ENCODE measurements at places on chromosomes 12 and 14.
A peak's percentile ranks its signal among the peaks of the same experiment; 100 is the strongest.

GRCh38 chr12:33830070-33830469, 192.2 kb upstream of the ALG10 start:
- no peak for DNase-seq

DNA sequence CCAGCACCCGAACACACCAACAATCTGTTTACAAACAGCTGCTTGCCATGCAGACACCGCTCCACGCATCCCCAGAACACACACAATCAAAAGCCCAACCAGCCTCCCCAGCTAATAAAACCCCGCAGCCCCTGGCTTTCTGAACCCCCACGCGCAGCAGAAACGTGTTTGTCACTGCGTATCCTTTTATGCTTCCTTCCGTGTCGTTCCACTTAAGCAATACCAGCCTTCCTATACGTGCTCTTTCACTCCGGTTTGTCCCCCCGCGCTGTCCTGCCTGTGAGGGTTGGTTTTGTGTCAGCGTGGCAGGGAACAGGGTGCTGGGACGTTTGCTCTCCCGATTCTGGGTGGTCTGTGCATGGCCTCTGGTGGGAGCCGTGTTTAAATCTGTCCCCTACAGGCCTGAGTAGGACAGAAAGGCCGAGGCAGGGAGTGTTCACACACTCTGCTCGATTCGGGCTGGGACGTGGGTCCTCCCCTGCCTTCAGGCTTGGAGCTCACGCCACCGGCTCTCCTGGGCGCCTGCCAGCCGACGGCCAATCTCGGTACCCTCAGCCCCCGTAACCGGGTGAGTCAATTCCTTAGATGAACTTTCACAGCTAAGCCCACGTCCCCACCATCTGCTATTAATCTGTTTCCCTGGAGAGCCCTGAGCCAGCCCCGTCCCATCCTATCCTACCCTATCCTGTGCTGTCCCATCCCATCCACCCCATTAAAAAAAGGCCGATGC, 60.0 kb downstream of the NOC4L start:
- DNase-seq = no peak

GRCh38 chr14:57574617-57575288, 81.1 kb upstream of the CCDC198 start:
- DNase-seq = peak; percentile 25

- DNase-seq = no peak
Measured at GRCh38 chr12:4157122-4157521, 116.4 kb upstream of the CCND2 start.

DNA sequence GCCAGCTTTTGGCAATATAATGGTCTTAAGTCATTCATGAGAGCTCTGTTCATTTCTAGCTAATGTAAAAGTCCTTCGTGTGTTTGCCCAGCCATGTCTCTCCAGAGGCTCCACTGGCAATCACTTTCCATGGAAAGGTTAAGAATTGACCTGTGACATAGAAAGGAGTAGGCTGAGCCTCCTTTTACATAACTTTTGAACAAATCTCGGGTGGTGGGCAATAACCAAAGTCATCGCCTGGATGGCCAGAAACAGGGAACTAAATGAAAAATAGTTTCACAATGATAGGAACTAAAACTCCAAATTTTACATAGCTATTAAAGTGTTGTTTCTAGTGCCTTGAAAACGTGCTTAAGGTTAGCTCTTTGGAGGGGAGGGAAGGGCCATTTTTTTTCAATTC, 6.5 kb downstream of the BHLHE41 start:
- no peak for DNase-seq

DNA sequence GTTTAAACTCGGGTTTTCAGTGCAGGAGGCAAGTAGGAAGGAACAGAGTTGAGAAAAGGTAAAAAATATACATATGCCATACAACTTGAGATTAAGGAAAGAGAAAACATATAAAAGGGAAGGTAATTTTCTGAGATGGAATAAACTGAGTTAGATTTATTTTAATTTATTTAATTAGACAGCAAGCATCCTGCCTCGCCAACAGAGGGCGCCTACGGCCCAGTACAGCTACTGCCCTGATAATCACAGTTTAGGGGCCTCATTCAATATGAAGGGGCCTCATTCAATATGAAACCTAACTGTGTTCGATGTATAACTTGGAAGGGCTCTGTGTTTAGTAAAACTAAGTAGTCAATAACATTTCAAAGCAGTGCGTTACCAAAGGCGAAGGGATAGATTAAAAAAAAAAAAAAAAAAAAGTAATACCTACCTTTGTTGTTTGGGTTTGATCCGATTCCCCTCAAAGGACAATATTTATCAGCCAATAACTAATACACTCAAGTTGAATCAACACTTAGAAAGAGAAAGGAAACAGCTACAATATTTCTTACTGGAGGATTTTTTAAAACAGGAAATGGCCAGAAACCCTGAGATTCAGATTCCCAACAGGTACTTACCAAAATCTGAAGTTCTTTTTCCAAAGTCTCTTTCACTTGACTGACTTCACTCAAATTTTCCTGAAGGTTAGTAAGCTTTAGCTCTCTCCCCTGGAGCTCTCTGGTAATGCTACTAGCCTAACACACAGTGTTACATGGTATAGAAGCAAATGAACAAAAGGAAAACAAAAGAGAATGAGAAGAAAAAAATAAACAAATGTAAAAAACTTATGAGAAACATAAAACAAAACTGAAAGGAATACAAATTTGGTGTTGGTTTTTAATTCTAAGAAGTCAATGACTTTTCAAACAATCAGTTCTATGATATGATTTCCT, 70.0 kb upstream of the VPS33A start:
- peak; percentile 71 for DNase-seq

- DNase-seq = peak; percentile 99
Measured at GRCh38 chr12:75954041-75954440, 77.5 kb downstream of the PHLDA1 start.

DNA sequence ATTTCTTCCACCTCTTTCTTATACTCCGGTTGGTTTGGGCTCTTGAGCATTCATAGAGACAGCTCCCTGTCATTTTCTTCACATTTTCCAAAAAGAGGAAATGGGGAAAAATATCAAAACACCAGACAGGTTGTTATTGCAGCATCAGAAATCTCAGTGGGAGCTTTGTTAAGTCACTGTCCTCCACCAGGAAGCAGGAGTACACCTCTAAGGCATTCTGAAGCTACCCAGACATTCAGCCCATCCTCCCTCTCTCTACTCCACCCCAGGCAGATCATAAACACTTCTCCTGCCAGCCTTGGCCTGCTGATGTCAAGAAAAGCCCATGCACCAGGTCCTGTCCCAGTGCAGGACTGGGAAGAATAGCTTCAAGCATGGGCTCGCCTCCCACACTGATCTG, 1198.3 kb downstream of the VRK1 start:
- no peak for DNase-seq

DNA sequence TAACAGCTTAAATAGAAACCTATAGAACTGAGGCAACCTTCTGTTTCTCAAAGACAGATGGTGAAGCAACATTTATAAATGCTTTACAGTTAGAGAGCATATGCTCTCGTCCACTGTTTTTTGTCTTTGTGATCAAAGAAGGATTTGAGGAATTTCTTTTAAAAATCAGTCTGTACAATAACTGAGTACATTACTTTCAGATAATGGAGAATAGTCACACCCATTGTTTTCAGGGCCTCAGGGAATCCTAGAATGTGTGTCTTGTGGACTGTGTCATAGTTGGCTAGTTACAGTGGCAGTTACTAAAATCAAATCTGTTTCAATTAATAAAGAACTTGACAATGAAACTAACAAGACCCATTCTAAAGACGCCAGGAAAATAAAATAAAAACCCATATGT, 107.9 kb downstream of the PRKCH start:
- no peak for DNase-seq

DNA sequence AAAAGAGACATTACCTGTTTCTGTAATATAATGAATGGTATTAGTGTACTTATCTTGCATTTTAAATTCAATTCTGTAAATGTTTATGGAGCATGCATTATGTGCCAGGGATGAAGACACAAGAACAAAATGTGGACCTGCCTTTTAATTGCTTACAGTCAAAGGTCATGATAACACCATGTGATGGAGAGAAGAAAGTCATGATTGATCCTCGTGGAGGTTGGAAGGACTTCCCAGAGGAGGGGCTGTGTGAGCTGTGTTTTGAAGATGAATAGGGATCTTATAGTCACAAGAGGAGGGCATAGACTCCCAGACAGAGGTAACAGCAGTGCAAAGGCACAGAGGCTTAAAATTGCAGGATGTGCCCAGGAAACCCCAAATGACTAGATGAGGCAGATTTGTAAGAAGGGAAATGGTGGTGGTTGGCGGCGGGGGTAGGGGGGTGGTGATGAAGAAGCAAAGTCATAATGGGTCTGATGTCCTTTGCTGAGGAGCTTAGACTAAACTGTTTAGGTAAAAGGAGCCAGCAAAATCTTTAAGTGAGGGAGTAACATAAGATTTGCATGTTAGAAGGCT, 151.5 kb downstream of the PRKCH start:
- DNase-seq = no peak

GRCh38 chr12:132264086-132265010, 65.0 kb downstream of the GALNT9 start:
- no peak for DNase-seq

GRCh38 chr12:14431975-14432374, 66.5 kb downstream of the ATF7IP start:
- no peak for DNase-seq

- no peak for DNase-seq
Measured at GRCh38 chr12:123867141-123867540, 105.0 kb downstream of the DNAH10 start.

DNA sequence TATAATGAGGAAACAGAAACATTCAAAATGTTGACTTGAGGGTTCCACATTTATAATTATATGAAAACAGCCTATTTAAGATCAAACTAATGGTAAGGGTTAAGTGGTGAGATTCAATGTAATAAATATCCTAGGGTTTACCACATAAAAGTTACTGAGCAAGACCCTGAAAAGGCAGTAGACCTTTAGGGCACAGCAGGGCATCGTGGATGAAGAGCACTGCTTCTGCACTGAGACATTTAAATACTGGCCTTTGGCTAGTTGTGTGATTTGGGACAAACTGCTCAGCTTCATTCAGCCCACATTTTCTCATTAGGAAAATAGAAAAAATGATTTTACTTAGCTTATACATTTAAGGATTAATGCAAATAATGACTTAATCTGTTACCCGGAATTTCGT, 42.0 kb downstream of the CNTN1 start:
- DNase-seq = no peak

- no peak for DNase-seq
Measured at GRCh38 chr12:49865109-49865781, 22.3 kb upstream of the BCDIN3D start.

GRCh38 chr12:83434600-83434999, 747.9 kb downstream of the TMTC2 start:
- DNase-seq = peak; percentile 18

- DNase-seq = no peak
Measured at GRCh38 chr12:32789916-32790315, 34.2 kb upstream of the YARS2 start.

DNA sequence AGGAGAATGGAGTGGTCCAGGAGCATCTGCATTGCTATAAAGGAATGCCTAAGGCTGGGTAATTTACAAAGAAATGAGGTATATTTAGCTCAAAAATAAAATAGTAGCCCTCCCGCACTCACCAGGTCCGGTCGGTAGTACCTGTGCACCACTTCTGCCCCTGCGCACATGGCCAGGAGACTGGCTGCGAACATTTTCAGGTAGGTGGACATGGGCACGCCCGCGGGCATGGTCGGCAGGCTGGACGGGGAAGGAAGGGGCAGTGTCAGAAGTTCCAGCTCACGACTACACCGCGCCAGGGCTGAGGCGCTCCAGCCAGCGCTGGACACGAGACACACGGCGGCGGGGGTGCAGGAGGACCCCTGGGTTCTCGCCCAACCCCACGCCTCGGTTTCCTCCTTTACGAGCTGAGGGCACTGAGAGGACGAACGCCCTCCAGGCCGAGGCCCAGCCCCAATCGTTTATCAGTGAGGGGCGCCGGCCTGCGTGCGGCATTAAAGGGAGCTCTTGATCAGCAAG, 9.1 kb upstream of the TDG start:
- DNase-seq = peak; percentile 41

DNA sequence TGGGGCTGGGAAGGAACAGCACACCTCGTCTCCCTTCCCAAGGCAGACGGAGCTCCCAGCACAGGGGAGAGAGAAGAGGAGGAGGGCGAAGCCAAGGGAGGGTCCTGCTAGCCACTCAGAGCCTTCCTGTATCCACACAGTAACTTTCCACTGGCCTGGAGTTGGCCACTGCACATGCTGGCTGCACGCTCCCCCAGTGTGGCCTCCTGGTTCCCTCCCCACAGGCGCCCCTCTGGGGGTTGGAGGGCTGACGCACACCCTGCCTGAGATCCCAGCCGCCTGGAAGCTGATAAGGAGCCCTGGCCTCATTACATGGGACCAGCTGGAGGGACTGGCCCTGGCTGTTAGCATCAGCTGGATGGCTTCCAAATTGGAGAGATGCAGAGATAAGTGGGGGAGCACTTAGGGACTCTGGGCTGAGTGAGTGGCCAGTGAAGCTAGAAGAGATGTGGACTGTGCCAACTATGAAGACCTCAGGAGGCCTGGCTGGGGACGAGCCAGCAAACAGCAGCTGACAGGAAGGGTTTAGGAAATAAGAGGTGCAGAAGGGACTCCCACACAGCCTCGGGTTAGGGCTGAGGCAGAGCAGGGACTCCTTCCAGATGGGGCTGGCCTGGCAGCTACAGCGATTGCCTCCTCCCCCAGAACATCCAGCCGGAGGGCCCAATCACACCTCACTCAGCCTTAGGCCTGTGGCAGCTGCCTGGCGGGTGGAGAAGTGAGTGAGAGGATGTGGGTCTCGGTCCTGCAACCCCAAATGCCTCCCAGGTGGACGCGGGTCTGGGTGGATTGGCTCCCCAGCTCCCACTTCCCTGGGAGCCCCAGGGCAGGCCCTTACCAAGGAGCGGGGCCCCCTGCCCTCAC, 26.3 kb upstream of the BCDIN3D start:
- no peak for DNase-seq

DNA sequence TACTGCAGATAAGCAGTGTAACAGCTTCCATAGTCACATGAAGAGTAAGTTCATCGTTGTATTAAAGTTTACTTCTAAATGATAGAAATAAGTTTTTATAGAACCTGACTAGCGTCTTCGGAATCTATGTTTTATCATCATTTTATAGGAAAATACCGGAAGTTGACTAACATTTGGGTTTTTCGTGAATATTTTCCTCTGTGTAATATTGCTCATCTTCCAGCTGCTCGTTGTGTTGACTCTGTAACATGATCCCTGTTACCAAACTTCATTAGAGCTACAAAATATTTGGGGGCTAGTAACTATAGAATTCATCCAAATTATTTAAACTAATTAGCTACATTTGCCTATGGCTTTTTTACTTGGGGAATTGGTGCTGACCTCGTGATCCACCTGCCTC, 37.2 kb downstream of the DDX51 start:
- no peak for DNase-seq

- DNase-seq = no peak
Measured at GRCh38 chr14:67188326-67188725, 914 bp upstream of the GARIN2 start.

DNA sequence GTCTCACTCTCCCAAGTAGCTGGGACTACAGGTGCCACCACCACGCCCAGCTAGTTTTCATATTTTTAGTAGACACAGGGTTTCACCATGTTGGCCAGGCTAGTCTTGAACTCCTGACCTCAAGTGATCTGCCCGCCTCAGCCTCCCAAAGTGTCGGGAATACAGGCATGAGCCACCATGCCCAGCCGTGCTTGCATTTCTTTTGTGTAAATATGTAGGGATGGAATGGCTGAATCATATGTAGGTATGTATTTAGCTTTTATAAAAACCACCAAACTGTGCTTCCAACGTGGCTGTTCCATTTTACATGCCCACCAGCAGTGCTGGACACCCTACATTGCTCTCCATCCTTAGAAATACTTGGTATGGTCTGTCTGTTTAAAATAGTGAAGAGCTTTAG, 32.8 kb upstream of the CLMN start:
- no peak for DNase-seq

GRCh38 chr14:33691907-33692306, 259.0 kb downstream of the EGLN3 start:
- DNase-seq = no peak

Data from RKO (cell line).